ENCODE measurements at places on chromosomes 4 and X.
A peak's percentile ranks its signal among the peaks of the same experiment; 100 is the strongest.

GRCh38 chrX:45497290-45497689 is 296.6 kb upstream of the DIPK2B start:
- no peak for DNase-seq

- no peak for DNase-seq
Observed at GRCh38 chr4:148224476-148224875, 217.7 kb downstream of the NR3C2 start.

- DNase-seq: no peak
Observed at GRCh38 chrX:147322496-147322895, 508.0 kb upstream of the CXorf51A start.

- DNase-seq: no peak
Observed at GRCh38 chr4:183407635-183408464, 36.6 kb upstream of the CDKN2AIP start.

DNA sequence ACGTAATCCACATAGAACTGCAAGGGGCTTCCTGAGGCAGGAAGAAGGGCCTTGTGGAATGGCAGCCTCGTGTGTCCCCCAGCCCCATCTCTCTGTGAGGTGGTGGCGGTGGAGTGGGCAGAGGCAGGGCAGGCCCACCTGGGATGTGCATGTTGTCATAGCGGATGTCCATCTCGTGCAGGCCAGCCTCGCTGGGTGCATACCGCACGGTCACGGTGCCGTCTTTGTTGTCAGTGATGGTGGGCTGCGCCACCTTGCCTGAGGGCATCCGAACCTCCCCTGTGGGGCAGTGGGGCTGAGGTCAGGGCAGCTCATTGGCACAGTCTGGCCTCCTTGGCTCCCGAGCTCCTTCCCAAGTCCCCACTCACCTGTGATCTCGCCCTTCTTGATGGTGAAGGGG is 20.4 kb downstream of the FLNA start:
- DNase-seq: no peak

DNA sequence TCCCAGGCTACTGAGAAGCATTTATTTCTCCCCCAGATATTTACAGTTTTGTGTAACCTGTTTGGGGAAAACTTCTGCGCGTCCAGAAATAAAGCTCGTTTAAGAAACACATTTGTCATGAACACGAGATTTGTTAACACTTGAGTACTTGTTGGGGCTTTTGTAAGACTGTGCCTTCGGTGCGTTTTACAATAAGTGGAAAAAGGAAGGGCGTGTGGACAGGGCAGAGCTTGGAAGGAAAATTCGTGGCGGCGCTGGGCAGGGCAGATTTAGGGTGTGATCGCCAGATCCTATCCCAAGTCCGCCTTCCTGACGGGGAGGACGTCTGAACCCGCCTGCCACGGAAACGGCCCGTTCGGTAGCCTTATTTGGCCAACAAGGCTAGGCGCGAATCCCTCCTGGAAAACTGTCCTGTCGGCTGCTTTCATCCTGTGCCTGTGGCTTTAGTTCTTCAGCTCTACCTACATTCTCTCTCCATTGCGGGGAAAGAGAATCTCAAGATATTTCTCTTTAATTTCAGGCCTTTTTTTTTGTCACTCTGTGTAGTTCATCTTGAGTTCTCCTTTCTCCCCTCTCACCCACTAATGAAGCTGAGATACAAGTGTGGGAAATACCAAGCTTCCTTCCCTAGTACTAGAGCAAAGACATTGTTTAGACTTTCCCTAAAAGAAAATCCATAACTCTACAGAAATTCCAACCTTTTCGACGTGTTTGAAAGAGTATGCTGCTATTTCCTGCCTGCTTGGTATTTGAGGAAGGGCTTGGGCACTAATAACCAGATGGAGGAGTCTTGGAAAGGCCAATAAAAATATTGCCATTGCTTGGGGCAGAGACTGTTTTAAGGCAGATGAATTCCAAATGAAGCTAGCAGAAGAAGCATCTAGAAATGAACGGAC is 982 bp downstream of the PDLIM5 start:
- no peak for DNase-seq

DNA sequence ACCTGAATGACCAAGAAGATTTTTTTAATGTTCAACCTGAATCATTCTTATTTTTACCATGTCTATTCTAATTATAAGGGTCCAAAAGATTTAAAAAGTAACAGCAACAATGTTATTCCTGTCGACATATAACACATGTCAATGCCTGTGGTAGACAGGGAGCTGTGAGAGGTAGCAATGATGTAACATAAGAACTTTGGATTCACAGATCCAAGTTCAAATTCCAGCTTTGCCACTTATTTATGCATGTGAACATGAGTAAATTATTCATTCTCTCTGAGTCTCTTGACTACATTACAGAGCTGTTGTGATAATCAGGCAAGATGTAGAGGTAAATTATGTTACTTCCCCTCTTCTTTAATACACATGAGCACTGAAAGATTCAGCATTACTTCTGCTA is 54.5 kb downstream of the KLHL8 start:
- DNase-seq: no peak

- DNase-seq: no peak
Observed at GRCh38 chrX:28586981-28587551, at the start of gene IL1RAPL1. Gene IL1RAPL1, plus strand, starts transcription at chrX:28587446.

DNA sequence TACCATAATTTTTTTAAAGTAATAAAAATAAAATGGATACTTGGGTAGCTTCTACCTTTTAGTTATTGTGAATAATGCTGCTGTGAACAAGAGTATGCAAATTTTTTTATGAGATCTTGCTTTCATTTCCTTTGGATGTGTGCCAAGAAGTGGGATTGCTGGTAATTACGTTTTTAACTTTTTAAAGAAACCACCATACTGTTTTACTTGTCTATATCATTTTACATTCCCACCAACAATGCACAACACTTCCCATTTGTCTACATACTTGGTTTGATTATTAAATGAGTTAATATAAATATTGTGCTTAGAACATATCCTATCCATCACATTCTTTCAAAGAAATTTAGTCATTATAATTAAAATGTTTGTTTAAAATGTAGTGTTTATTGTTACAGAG is 3.9 kb upstream of the SULT1B1 start:
- no peak for DNase-seq

DNA sequence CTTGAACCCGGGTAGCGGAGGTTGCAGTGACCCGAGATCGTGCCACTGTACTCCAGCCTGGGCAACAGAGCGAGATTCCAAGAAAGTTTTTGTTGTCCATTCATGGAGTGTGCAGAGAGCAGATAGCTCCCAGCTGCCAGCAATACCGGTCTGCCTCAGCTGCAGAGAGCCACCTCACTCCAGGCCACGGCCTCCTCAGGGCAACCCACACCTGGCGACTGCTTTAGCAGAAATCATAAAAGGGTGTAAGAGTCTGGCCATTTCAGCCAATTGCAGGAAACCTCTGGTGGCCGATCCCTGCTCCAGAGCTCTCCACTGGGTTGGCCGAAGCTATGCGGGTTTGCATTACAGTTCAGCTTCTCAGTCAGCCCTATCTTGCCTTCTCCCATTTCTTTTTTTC is 227.4 kb upstream of the BCOR start:
- DNase-seq: no peak

- no peak for DNase-seq
Observed at GRCh38 chr4:79083406-79084010, 144.3 kb upstream of the PAQR3 start.

- DNase-seq: no peak
Observed at GRCh38 chr4:40693946-40694345, 55.8 kb upstream of the NSUN7 start.

- no peak for DNase-seq
Observed at GRCh38 chrX:130626521-130626920, 224.7 kb downstream of the RBMX2 start.

DNA sequence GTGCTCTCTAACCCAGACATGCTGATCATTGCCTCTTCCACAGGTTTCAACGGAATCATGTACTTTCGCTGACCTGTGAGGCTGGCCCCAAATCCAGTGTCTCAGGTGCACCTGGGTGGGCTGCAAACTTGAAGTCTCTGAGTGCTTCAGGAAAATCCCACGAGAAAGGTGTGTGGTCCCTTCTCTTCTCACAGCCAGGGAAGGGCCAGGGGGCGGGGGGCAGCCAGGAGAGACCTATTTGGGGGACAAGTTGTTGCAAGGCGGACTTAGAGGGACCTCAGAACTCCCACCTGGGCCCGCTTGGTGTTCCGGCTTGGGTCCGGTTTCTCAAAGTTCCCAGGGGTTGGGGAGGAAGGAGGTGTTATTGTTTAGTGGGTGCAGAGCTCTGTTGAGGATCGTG is 80.0 kb downstream of the HMX1 start:
- no peak for DNase-seq

DNA sequence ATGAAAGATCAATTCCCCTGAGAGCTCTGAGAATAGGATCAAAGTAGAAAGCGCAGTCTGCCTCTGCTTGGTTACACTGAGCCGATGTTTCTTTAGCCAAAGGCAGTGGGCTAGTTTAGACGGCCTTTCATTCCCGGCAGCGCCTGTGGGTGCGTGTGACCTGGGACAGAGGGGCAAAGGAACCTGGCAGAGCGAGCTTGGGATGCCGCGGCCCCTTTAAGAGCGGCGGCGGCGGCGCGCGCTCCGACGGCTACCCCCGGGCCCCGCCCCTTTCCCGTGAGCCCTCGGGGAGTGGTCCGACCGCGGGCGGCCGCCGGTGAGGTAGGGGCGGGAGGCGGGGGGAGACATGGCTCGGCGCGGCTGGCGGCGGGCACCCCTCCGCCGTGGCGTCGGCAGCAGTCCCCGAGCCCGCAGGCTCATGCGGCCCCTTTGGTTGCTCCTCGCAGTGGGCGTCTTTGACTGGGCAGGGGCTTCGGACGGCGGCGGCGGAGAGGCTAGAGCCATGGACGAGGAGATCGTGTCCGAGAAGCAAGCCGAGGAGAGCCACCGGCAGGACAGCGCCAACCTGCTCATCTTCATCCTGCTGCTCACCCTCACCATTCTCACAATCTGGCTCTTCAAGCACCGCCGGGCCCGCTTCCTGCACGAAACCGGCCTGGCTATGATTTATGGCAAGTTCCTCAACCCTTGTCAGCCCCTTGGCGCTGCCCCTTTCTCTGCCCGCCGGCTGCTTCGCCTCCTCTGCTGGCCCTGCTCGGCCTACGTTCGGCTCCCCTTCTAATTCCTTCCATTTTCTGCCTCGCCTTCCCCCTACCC is at the start of gene SLC9A6:
Gene SLC9A6, plus strand, starts transcription at position 279 of the 816 bp plus-strand sequence. Its CDS starts 224 bp downstream, at position 503.
- DNase-seq: peak; percentile 47

DNA sequence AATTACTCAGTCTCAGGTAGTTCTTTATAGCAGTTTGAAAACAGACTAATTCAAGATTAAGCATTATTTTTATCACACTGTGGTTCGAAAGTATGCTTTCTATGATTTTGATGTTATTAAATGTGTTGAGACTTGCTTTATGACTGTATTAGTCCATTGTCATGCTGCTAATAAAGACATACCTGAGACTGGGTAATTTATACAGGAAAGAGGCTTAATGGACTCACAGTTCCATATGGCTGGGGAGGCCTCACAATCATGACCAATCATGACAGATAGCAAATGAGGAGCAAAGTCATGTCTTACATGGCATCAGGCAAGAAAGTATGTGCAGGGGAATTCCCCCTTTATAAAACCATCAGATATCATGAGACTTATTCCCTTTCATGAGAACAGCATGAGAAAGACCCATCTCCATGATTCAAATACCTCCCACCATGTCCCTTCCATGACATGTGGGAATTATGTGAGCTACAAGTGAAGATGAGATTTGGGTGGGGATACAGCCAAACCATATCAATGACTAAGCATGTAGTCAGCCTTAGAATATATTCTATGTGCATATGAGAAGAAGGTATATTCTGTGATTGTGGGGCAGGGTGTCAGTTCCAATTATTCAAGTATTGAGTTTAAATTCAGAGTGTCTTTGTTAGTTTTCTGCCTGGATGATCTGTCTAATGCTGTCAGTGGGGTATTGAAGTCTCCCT is 44.6 kb upstream of the UGT2A1 start:
- no peak for DNase-seq

- no peak for DNase-seq
Observed at GRCh38 chr4:16713271-16713670, 185.2 kb downstream of the LDB2 start.

DNA sequence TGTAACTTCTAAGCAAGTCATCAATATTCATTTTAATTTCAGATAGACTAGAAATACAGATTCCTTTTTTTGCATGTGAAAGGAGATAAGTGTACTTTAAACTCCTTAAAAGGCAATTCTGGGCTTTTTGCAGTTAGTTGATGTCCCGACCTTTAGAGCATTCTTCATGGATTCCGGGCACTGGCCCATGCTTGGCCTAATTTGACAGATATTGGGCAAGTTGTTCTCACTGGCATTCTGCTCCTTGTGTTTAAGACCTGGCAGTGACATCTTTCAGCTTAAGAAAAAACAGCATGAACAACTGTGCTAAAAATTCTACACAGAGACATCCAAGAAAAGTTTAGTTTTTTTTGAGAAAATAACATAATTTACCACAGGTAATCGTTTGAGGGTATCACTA is 1037.2 kb downstream of the PCDH18 start:
- no peak for DNase-seq

DNA sequence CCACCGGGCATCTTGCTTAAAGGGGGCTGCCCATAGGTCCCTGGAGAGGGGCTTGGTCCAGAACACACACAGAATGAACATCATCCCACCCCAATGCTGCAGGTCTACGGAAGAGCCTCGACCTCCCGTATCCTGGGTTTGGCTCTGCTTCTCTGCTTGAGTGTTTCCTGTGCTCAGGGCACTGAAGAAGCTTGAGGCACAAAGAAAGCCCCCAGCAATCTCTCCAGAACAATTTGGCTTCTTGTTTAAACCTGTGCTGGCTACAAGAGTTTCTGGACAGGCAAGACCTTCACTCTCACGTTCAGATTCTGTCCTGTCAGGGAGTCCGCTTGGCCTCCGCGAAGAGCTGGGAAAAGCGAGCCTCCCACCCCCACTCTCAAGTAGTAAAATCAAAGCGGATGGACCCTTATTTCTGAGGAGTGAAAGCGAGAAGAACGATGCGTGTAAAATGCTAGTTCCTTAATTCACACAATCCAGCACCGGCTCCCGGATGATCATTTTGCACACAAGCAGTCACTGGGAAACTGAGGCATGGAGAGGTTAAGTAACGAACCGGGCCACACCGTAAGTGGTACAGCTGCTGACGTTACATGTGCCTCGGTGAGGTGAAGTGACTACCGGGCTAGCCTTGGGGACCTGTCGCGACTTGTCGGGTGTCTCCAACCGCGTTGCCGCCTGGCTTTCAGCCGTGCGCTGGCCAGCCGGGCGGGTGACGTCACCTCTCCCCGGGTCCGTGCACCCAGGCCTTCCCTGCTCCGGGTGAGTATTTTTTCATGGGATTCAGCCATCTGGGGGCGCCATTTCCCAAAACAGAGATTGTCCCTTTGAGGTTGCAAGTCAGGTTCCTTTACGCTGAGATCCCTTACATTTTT is 3.1 kb upstream of the SFRP2 start:
- peak; percentile 53 for DNase-seq

DNA sequence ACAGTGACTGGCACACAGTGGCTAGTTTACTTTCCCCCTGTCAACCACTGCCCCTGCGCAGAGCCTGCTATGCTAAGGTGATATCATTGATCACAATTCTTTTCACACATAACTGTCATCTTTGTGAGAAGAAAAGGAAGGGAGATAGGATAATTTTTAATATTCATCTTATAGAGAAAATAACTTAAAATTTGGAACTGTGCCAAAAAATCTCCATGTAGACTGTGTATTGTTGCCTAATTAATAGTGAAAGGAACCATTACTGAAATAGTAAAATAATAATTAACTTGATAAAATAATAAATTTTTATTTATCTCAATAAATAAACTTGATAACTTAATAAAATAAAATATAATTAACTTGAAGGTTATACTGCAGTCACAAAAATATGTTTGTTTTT is 1069.4 kb downstream of the C4orf33 start:
- DNase-seq: no peak
